ENCODE measurements at places on chromosomes 1 and 21.

- DNase-seq = no peak
Observed at GRCh38 chr1:8586438-8586837, 231.0 kb downstream of the RERE start.

- DNase-seq = no peak
Observed at GRCh38 chr1:21546122-21546825, 37.1 kb downstream of the ALPL start.

GRCh38 chr1:10824821-10825540, 28.5 kb upstream of the CASZ1 start:
- no peak for DNase-seq

GRCh38 chr1:214469290-214469689, 82.1 kb downstream of the PTPN14 start:
- DNase-seq = no peak

GRCh38 chr1:243723050-243723449, 127.0 kb downstream of the AKT3 start:
- no peak for DNase-seq

DNA sequence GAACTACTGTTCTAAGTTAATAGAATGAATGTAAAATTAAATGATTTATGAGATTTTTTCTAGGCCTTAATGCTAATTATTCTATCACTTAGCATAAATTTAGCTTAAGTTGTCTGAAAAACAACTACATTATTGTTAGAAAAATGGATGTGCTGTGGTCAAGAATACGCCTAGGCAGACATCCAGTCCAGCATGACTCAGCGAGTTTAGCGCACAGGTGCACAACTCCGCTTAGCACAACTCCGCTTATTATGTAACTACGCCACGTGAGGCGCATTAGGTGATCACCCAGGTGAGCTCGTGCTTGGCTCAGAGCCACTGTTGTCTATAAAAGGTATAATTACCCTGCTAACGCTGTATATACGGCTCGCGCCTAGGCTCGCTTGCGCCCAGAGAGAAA, 1043.6 kb upstream of the ADGRL4 start:
- DNase-seq = no peak

DNA sequence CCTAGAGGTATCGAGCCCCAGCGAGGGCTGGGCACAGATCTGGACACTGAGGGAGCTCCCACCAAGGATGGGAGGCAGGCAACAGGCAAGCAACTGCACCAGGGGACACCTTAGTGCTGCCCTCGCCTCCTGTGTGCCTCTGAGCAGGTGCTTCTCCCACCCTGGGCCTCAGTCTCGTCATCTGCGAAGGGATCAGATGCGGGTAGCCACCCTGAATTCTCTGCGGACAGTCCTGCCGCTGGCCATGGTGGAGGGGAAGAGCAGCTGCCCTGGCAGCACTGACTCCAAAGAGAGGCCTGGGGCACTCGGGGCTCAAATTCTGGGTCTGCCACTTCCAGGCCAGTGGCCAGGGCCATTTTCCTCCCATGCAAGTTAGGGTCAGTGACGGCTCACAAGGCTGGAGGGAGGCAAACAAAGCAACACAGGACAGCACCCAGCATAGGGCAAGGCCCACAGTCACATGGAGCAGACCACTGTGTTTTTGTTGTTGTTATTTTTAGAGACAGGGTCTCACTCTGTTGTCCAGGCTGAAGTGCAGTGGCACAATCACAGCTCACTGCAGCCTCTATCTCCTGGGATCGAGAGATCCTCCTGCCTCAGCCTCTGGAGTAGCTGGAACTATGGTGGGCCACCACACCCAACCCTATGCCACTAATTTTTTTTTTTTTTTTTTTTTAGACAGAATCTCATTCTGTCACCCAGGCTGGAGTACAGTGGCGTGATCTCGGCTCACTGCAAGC, 7.1 kb upstream of the SDC3 start:
- DNase-seq = no peak

- DNase-seq = peak; percentile 36
Observed at GRCh38 chr1:34984435-34984792, 733 bp downstream of the TMEM35B start.

DNA sequence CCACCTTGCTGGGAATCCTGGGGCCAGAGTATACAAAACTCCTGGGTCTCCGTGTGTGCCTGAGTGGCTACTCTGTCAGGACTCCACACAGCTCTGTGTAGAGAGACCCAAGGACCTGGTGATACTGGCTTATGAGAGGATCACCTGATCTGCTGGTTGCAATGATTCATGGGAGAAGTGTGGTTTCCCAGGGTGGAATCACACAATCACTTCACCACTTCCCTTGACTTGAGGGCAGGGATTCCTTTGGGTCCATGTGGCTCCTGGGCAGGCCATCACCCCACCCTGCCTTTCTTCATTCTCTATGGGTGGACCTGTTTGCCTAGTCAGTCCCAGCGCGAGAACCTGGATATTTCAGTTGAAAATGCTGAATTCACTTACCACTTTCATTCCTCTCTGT, 13.3 kb downstream of the PRSS38 start:
- no peak for DNase-seq

GRCh38 chr1:205407970-205408369, 13.9 kb downstream of the LEMD1 start:
- no peak for DNase-seq

- DNase-seq = no peak
Observed at GRCh38 chr1:1565340-1565739, 9.3 kb downstream of the SSU72 start.

GRCh38 chr21:38533887-38534286, 35.6 kb upstream of the ERG start:
- DNase-seq = no peak

DNA sequence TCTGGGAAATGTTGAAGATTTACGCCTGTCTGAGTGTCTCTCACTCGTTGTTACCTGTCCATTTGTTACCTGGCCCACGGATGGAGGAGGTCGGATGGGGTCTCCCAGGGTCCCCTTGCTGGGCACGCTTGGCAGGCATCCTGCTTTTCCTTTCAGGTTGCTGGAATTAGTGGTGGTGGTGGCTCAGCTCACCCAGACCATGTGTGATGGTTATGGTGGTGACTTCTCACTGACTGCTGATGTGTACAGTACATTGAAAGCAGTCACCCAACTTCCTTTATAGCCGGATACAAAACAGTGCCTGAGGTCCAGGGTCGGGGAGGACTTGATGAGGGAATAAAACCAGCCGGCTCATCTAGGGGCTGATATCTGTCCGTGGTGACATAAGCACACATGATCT, 19.5 kb downstream of the MAPKAPK2 start:
- DNase-seq = no peak

GRCh38 chr1:3237994-3238702, 169.1 kb downstream of the PRDM16 start:
- no peak for DNase-seq

DNA sequence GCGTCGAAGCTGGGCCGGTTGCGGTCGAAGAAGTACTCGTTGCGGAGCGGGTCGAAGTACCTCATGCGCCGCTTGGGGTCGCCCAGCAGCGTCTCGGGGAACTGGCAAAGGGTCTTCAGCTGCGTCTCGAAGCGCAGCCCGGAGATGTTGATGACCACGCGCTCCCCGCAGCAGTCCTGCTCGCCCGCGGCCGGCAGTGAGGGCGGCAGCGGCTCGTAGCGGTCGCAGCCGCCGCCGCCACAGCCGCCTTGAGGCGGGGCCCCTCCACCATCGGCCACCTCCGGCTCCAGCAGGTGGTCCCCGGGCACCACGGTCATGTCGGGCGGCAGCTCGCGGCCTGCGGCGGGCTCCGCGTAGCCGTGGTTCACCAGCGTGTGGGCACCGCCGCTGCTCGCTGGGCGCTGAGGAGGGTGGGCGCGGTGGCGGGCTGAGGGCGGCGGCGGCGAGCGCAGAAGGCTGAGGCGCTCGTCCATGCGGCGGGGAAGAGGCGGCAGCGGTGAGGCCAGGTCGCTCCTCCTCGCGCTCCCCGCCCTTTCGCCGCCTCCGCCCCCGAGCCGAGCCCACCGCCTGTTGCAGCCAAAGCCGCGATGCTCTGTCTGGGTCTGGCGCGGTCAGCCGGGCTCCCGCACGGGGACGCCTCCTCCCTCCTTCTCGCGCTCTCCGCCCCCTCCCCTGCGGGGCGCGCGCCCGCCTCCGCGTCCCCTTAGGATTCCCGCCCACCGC, at the start of gene KCNA3:
Gene KCNA3, minus strand, starts transcription at position 604 of the 723 bp plus-strand sequence. Its CDS starts 131 bp downstream, at position 473.
- no peak for DNase-seq

- no peak for DNase-seq
Observed at GRCh38 chr1:228778026-228778425, 42.7 kb downstream of the RHOU start.

DNA sequence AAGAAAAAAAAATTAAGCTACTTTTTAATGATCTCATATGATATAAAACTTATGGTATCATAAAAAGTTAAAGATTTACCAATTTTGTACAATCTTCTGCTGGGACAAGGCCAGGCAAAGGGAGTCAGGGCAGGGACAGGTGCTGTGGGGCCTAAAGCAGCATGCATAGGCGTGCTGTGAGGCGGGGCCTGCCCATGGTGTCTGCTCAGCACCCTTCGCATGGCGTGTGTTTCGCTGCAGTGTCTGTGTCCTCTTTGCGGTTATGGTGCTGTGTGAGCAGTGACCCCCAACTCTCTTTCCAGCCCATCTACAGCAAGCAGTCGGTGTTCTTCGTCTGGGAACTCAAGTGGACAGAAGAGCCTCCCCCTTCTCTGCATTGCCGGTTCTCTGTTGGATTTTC, 13.4 kb upstream of the PWP2 start:
- DNase-seq = no peak

- no peak for DNase-seq
Observed at GRCh38 chr1:173758980-173759379, 44.2 kb downstream of the KLHL20 start.

DNA sequence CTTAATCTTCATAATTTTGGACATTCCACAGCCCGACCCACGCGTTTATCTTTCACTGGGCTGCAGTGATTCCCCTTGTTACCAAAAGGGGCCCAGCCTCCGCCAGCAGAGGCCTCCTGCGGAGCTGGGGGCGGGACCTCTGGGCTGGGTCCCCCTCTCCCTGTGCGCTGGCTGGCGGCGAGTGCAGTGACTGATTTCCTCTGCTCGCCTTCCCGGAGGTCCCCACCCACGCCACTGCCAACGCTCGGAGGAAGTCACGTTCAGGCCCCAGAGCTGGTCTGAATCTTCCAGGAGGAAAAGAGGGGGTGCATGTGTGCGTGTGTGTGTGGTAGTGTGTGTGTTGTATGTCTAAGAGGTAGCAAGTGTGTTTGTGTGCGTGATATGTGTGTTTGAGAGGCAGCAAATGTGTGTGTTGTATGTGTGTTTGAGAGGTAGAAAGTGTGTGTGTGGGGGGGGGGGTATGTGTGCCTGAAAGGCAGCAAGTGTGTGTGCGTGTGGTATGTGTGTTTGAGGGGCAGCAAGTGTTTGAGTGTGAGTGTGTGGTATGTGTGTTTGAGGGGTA, 35.0 kb upstream of the JAK1 start:
- peak; percentile 27 for DNase-seq

GRCh38 chr1:10292188-10292587, 81.8 kb downstream of the KIF1B start:
- no peak for DNase-seq

DNA sequence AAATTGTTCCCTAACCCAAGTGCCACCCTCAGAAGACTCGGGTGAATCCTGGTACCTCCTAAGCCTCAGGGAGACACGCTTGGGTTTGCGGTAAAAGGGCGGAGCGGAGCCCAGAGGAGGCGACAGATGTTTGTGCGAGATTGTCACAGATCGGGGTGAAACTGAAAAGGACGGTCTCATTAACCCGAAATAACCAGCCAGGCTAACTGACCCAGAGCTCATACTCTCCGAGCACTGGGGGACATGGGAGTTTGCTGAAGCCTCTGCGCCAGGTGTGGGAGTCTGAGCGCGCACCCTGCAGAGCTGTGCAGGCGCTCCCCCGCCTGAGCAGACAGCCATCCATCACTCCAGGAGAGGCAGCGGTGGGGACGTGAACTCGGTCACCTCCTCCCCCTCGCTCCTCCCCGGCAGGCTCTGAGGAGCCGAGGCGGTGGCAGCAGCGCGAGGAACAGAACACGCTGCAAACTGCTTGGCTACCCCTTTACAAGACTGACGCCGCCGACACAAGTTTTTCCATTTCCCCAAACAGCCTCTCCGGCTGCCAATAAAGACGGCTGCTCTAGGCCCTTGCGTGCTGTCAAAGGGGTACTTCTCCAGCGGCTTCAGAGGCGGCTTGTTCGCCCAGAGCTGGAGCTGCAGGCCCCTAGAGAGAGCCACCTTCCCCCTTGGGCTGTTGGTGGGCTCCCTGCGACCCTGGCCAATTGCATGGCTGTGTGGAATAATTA, 43.5 kb downstream of the RRAGC start:
- no peak for DNase-seq

GRCh38 chr1:213120386-213120785, 69.3 kb downstream of the RPS6KC1 start:
- no peak for DNase-seq

DNA sequence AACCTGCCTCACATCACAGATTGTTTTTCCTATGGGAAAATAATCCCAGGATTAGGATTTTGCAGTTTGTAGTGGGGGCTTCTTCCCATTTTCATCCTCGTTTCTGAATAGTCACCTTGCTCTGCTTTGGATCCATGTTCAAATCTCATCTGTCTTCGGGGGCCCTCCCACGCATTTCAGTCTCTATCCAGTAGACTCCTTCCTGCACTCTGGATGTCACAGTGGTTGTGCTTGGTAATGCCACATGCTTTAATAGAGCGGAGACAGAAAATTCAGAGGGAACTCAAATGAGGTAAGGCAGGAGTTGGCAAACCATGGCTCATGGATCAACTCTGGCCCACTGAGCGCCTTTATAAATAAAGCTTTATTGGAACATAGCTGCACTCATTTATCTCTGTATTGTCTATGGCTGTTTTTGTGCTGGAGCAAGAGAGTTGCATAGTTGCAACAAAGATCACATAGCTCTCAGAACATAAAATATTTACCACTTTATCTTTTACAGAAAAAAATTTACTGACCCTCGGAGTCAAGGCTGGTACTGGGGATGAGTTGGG, 101.0 kb downstream of the SPATA46 start:
- no peak for DNase-seq

DNA sequence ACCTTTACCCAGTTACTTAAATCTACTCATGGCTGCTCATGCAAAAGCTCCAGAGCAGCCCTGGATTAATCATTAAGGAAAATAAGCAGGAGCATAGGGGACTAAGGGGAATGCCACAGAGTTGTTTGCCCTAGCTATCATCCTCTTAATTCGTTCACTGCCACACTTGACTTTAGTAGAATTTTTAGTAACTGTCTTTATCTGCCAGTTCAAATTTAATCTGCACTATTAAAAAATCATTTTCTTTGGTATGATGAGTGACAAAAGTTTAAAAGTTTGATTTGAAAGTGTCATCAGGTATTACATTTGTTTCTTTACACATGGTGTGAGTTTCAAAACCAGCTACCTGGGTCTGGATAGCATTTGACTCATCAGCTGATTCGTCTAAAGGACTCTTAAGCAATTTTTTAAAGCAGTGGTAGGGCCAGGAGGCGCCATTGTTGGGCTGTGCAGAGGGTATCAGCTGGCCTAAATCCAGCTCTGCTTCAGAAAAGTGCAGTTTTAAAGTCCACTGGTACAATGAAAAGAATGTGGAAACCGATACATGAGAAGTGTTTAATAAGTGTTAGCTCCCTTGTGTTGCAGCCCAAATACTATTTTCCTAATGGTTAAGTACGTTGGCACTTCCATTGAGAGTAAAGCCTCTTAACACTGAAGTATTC, 69.9 kb upstream of the DR1 start:
- no peak for DNase-seq

- no peak for DNase-seq
Observed at GRCh38 chr1:187460093-187460492, 631.3 kb downstream of the PLA2G4A start.

GRCh38 chr1:194184425-194184824, 998.0 kb upstream of the B3GALT2 start:
- no peak for DNase-seq

- DNase-seq = no peak
Observed at GRCh38 chr1:109185990-109186732, 27.6 kb upstream of the SARS1 start.

GRCh38 chr21:37273911-37274690, 7.0 kb upstream of the VPS26C start:
- DNase-seq = no peak

All from T1000 (cell line).